ENCODE measurements at places on chromosomes 16 and 17.

DNA sequence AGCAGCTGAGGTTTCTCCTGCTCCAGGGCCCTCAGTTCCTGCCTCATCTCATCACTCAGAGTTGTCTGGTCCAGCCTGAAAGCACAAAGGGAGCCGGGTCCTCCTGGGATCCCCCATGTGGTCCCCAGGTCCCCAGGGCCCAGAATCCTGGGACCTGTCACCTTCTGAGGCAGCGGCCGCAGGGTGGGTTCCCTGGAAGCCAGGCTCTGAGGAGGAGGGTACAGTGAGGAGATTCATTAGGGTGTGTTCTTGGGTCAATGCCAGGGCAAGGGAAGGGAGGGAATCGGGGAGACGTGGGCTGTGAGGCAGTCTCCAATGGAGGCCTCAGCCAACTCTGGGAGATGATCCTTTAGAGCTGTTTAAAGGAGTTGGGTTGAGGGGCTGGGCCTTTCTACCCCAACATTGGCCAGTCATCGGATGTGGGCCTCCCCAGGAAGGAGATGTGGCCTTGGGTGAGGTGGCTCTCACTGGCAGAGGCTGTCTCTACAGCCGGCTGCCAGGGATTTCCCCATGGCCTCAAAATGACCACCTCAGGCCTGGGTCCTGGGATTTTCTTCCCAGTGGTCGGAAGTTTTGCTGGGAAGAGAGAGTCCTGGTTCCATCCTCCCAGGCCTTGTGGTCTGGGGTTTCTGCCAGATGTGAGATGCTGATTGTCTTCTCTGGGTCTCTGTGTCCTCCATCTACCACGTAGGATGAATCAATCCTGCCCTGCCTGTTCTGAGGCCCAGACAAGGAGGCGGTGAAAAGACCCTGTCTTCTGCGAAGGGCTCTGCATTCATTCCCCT is 47.3 kb downstream of the NLRP1 start:
- no peak for DNase-seq

DNA sequence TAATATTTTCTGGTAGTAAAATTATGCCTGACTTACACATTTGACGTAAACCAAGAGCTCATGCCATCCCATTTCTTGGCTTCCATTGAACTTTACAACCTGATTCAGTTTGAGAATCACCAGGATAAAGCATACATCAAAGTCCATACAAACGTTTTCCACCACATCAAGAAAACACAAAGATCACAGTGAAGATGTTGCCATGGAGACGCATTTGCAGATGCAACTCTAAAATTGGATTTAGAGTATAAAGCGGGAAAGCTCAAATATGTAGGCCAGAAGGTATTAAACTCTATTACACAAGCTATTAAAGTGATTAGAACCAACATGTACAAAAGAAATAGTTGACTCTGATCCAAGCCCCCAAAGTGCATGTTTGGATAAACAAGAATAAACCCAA is 10.4 kb downstream of the C16orf46 start:
- no peak for DNase-seq

DNA sequence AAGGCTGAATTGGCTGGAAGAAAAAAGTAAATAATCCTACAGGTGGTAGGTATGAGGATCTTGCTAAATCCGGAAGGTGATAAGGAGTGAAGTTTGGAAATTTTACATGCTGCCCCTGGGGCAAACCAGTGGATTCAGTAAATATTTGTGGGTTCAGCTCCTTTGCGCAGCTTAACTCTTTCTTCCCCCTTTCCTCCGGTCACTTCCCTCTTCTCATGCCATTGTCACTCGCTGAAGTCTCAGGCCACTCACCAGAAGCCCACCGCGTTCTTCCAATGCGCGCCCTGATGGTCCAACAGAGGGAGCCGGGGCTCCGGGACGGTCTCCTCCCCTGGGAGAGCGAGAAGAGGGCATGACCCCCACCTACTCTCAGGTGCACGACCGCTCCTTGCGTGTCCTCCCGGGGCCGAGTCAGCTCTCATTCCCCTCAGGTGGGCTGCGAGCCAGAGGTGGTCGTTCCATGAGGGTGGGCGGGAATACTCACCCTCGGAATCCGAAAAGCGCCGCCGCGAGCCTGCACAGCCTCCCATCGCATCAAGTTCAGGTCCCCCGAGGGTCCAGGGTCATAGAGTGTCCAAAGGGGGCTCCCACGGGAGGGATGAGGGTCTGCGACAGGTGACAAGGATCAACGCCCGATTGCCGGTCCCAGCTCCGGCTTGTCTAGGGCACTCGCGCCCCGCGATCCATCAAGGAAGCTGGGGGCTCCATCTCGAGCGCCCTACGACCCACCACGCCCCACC is 474 bp downstream of the CLN3 start:
- peak; percentile 8 for DNase-seq

DNA sequence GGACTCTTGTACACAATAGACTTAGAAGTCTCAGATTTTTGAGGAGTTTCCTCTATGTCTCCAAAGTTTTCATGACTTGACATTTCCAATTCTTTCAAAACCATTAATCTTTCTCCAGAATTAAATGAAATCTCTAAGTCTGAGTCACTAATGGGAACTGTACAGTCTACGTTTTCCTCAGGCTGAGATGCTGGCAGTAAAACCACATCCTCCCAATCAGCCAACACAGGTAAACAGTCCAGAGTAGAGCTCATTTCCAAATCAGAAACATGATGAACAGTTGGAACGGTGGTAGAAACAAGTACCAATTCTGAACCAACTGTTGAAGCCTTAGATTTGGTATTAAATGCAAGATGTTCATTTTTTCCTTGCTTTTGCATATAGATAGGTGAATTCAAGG is 7.9 kb downstream of the ERI2 start:
- no peak for DNase-seq

- DNase-seq = no peak
Observed at GRCh38 chr16:30667361-30667905, 9.2 kb downstream of the FBRS start.

GRCh38 chr16:25340973-25341372 is 83.3 kb upstream of the ZKSCAN2 start:
- DNase-seq = no peak

- no peak for DNase-seq
Observed at GRCh38 chr17:63988741-63989621, 9.2 kb upstream of the PRR29 start.

GRCh38 chr16:50692999-50693781 is at the start of gene NOD2:
Gene NOD2 (plus strand): TSS chr16:50693606. CDS start chr16:50699496, 5,890 bp downstream.
- no peak for DNase-seq

- DNase-seq = no peak
Observed at GRCh38 chr16:53219371-53219770, 164.6 kb downstream of the CHD9 start.

DNA sequence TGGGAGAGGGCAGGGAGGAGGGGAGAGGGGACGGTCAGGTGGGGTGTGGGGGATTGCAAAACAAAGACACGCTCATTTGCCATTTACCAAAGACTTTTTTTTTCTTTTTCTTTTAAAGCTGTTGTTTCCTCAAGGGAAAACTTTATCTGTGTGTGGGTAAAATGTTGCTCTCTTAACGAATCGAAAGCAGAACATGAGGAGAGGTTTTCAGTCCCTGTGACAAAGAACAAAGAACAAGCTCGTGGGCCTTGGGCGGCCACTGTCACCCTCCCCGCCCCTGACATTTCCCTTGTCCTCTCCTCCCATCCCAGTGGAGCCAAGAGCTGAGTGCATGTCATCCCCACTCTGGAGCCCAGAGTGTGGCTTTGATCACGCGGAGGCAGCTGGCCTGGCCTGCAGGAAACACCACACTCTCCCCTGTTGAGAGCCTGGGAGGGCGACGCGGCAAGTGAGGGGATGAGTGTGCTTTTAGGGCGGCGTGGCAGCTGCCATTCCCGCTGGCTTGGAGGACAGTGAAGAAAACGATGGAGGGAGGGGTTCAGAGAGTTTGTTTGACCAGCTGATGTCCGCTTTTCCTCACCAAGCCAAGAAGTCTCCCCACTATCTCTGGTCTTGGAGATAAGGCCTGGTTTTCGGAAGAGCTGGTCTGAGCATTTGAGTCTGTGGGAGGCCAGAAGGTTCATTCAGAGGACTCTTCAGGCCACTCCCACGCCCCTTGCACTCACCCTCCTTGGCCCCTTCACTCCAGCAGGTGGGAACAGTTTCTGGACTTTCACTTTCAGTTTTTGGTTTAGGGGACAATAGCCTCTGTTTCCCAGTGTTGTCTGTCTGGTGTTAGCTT is 11.4 kb downstream of the CCR7 start:
- no peak for DNase-seq

DNA sequence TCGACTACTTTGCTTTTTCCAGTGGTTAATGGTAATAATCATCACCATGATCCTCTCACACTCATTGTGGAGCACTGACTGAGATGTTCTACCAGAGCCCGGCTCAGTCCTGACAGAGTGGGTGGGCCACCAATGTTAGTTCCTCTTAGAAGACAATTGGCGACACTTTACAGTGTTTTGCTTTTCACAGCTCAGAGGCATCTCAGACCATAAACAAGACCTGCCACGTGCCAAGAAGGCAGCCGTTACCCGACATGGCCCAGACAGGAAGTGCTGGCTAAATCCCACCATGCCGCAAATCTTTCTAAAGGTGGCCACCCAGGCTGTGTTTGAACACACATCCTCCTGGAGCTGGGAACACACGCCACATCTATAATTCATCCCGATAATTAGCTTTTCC is 103.7 kb downstream of the XYLT1 start:
- no peak for DNase-seq

GRCh38 chr16:64074706-64075105 is 1047.2 kb downstream of the CDH11 start:
- no peak for DNase-seq

- DNase-seq = peak; percentile 73
Observed at GRCh38 chr16:69351309-69352027, at the start of gene TMED6. Gene TMED6 (minus strand): TSS chr16:69351786. CDS start chr16:69351753, 33 bp downstream.

- no peak for DNase-seq
Observed at GRCh38 chr17:18889658-18890057, 31.7 kb downstream of the PRPSAP2 start.

GRCh38 chr17:62910277-62910676 is 55.8 kb upstream of the TANC2 start:
- DNase-seq = no peak

- DNase-seq = no peak
Observed at GRCh38 chr16:50731130-50731988, 10.5 kb upstream of the CYLD start.

GRCh38 chr17:41196068-41196467 is 6.4 kb downstream of the KRTAP9-1 start:
- no peak for DNase-seq

- DNase-seq = no peak
Observed at GRCh38 chr17:40318830-40319391, 9.9 kb downstream of the RARA start.
